Skin of body (tissue), 3 donors: ENCODE measurements at places on chromosomes 3 and 15. TPM values are rescaled to one million over a fixed set of nuclear protein-coding genes. Genes with fewer than 3 reads are reported as not detected.

Gene GOLGA8G
- not detected for total RNA-seq

Gene CFAP91
- 0.69 TPM for total RNA-seq

Gene NR2C2
- 36.7 TPM for total RNA-seq

Gene BFSP2
- not detected for total RNA-seq

Gene SAMMSON
- 0.69 TPM for total RNA-seq

Gene SEC22C
- 31.2 TPM for total RNA-seq

Gene LSMEM2
- 2.7 TPM for total RNA-seq

Gene ZNF660
- 4.1 TPM for total RNA-seq

Gene CISH
- 10.0 TPM for total RNA-seq

Gene SPPL2A
- total RNA-seq: 40.7 TPM

Gene KBTBD12
- 3.1 TPM for total RNA-seq

Gene PRSS50
- 0.89 TPM for total RNA-seq

Gene C3orf20
- total RNA-seq: not detected

Gene HTR3E
- not detected for total RNA-seq

Gene KCNH8
- 2.0 TPM for total RNA-seq

Gene RLBP1
- total RNA-seq: not detected

Gene P2RY12
- 1.7 TPM for total RNA-seq

Gene THBS1
- 291 TPM for total RNA-seq

Gene CHST13
- 0.20 TPM for total RNA-seq

Gene AQP9
- 7.3 TPM for total RNA-seq

Gene TRH
- total RNA-seq: not detected

Gene NANOGP8
- total RNA-seq: 0.89 TPM

Gene SAMD7
- total RNA-seq: not detected

Gene RAD51
- 3.7 TPM for total RNA-seq

Gene SLC24A1
- total RNA-seq: 4.8 TPM

Gene SLC28A1
- not detected for total RNA-seq

Gene GRM2
- total RNA-seq: 0.10 TPM

Gene DYNLT2B
- total RNA-seq: 5.7 TPM

Gene GP9
- total RNA-seq: 0.49 TPM

Gene ESYT3
- total RNA-seq: 7.9 TPM

Gene LDHAL6B
- not detected for total RNA-seq

Gene LRRC49
- 11.4 TPM for total RNA-seq

Gene CYP8B1
- total RNA-seq: not detected

Gene NMB
- 1.2 TPM for total RNA-seq

Gene CATSPER2
- 1.8 TPM for total RNA-seq

Gene SPINK8
- not detected for total RNA-seq

Gene MUC20
- 2.5 TPM for total RNA-seq

Gene SERPINI2
- not detected for total RNA-seq

Gene ZIC4
- total RNA-seq: 0.79 TPM

Gene PLSCR2
- total RNA-seq: not detected

Gene MESP2
- total RNA-seq: 0.30 TPM

Gene NLGN1
- 9.5 TPM for total RNA-seq

Gene ETV5
- 16.8 TPM for total RNA-seq

Gene LTF
- total RNA-seq: 60.7 TPM

Gene KBTBD13
- total RNA-seq: 0.30 TPM

Gene TMEM212
- not detected for total RNA-seq

Gene ARHGEF26
- total RNA-seq: 13.8 TPM

Gene FOXB1
- not detected for total RNA-seq

Gene CFAP20DC
- 1.3 TPM for total RNA-seq

Gene DCLK3
- 1.1 TPM for total RNA-seq

Gene CCR1
- total RNA-seq: 3.2 TPM

Gene ERICH6
- not detected for total RNA-seq

Gene SLC51B
- not detected for total RNA-seq

Gene PYGO1
- total RNA-seq: 11.3 TPM

Gene SEMA3G
- 16.2 TPM for total RNA-seq
